ENCODE measurements at places on chromosomes 2 and 18. TPM values are rescaled to one million over a fixed set of nuclear protein-coding genes. Genes with fewer than 3 reads are reported as not detected.

The CAPN13 gene
- total RNA-seq, result not detected

The FBLN7 gene
- 21.7 TPM for total RNA-seq

The NOSTRIN gene
- total RNA-seq, result not detected

The ST3GAL5 gene
- 26.6 TPM for total RNA-seq

The LOXHD1 gene
- total RNA-seq, result 1.5 TPM

DNA sequence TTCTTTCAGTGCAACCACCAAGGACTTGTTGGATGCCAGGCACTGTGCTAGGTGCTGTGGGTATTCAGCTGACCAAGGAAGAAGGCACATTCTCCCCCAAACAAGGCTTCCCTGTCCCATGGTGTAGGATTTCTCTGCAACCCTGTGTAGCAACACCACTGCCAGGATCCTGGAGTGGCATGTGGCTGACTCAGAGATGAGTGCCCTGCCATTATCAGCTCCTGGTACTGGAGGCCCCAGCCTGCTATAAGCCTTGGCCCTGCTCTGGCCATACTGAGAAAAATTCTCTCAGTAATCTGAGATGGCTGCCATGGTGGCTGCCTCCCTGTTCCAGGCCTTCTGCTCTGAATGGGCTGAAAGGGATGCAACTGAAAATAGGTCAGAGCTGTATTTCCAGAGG is 4.3 kb downstream of the SMYD5 start:
- H3K4me3 ChIP-seq, result no peak overlapping the region
- DNase-seq, result no peak
- no peaks in the 10 kb centered on the region for H3K36me3 ChIP-seq
- H3K27me3 ChIP-seq, result no peaks in the 10 kb centered on the region
- H3K27ac ChIP-seq, result no peak overlapping the region

DNA sequence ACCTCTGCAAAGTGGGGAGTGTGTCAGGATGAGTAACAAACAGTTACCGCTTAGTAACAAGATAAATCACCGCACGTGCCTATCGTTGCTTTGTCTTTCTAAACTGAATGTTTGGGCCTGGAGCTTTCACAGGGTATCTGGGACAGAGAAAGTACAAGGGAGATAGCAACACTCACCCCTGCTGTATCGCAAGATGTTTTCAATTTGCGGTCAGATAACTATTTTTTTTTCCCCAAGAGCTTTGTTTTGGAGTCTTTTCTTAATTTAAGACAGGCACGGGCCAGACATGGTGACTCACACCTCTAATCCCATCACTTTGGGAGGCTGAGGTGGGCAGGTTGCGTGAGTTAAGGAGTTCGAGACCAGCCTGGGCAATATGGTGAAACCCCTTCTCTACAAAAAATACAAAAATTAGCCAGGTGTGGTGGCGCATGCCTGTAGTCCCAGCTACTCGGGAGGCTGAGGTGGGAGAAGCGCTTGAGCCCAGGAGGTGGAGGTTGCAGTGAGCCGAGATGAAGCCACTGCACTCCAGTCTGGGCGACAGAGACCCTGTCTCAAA is 146.6 kb downstream of the GBX2 start:
- no peak for DNase-seq
- no peak overlapping the region for H3K27ac ChIP-seq
- H3K27me3 ChIP-seq, result peaks cover 10% of the 10 kb centered on the region
- H3K4me1 ChIP-seq, result no peaks in the 10 kb centered on the region
- H3K36me3 ChIP-seq, result no peaks in the 10 kb centered on the region
- H3K4me3 ChIP-seq, result no peak overlapping the region

- H3K4me1 ChIP-seq, result peaks cover 46% of the 10 kb centered on the region
- H3K27ac ChIP-seq, result peak overlapping the region; percentile 67
- peak overlapping the region; percentile 26 for H3K4me3 ChIP-seq
- no peaks in the 10 kb centered on the region for H3K27me3 ChIP-seq
- H3K36me3 ChIP-seq, result peaks cover 15% of the 10 kb centered on the region
- no peak for DNase-seq
Measured at GRCh38 chr2:191128172-191128910, 22.5 kb downstream of the STAT4 start.

DNA sequence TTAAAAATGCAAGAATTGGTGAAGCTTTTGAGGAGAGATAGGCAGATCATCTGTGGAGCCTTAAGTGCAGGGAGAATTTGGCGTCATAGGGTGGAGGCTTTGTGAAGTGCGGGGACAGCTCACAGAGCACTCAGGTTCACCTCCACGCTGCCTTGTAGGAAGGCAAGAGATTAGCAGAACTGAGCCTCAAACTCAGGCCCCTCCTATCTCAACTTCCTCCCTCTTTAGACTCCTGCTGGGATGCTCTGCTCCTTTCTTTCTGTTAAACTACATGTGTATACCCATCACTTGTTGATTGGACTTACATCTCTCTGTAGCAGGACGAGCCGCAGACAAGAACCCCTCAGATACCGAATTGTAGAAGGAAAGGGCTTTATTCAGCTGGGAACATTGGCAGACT is 422.2 kb downstream of the SETBP1 start:
- no peak overlapping the region for H3K27ac ChIP-seq
- H3K36me3 ChIP-seq, result no peaks in the 10 kb centered on the region

GRCh38 chr2:11865805-11866204 is 119.4 kb downstream of the LPIN1 start:
- H3K4me3 ChIP-seq, result no peak overlapping the region
- peaks cover 36% of the 10 kb centered on the region for H3K4me1 ChIP-seq
- peak overlapping the region; percentile 43 for H3K27ac ChIP-seq
- DNase-seq, result no peak
- no peaks in the 10 kb centered on the region for H3K36me3 ChIP-seq

DNA sequence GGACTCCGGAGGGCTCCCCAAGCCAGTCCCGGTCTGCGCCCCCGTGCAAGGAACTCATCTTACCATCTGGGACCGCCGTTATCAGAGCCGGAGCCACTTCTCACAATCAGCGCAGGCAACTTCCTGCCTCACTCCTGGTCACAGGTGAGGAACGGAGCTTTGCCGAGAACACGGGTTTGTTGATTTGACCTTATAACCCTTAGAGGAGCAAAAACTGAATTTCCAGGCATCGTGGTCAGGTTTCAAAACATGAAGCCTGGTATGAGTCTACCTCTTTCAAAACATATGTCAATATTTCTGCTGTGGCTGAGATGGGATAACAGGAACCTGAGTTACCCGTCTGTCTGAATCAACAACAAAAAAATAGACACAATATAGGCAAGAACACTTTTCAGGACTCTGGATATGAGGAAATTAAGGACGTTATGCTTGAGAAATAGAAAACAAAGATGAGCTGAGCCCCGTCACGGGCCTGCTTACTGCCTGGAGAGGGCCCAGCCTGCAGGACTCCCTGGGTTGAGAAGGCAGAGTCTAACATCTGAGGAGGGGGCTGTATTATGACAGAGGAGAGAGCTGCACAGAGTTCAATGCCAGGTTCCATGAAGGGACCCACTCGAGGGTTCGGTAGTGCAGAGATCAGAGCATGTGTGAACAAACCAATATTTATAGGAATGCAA is 148.7 kb downstream of the NDUFA10 start:
- H3K27ac ChIP-seq, result no peak overlapping the region
- H3K4me1 ChIP-seq, result peaks cover 15% of the 10 kb centered on the region
- H3K4me3 ChIP-seq, result no peak overlapping the region
- H3K27me3 ChIP-seq, result peaks cover 31% of the 10 kb centered on the region

GRCh38 chr2:145254291-145254690 is 734.4 kb upstream of the ZEB2 start:
- no peaks in the 10 kb centered on the region for H3K4me1 ChIP-seq
- H3K27me3 ChIP-seq, result peaks cover 4% of the 10 kb centered on the region
- no peak overlapping the region for H3K27ac ChIP-seq
- H3K4me3 ChIP-seq, result no peak overlapping the region

GRCh38 chr18:9359796-9360195 is 25.2 kb downstream of the TWSG1 start:
- no peak for DNase-seq
- no peaks in the 10 kb centered on the region for H3K4me1 ChIP-seq
- H3K27me3 ChIP-seq, result no peaks in the 10 kb centered on the region
- no peak overlapping the region for H3K27ac ChIP-seq

- no peak overlapping the region for H3K27ac ChIP-seq
- no peak overlapping the region for H3K4me3 ChIP-seq
- no peaks in the 10 kb centered on the region for H3K36me3 ChIP-seq
- no peak for DNase-seq
- no peaks in the 10 kb centered on the region for H3K4me1 ChIP-seq
- H3K27me3 ChIP-seq, result no peaks in the 10 kb centered on the region
Measured at GRCh38 chr2:145199827-145200706, 680.1 kb upstream of the ZEB2 start.

GRCh38 chr2:60152226-60152833 is 401.1 kb downstream of the BCL11A start:
- no peak overlapping the region for H3K4me3 ChIP-seq
- no peak overlapping the region for H3K27ac ChIP-seq
- peaks cover 2% of the 10 kb centered on the region for H3K4me1 ChIP-seq
- H3K36me3 ChIP-seq, result no peaks in the 10 kb centered on the region
- H3K27me3 ChIP-seq, result peaks cover 4% of the 10 kb centered on the region
- no peak for DNase-seq

GRCh38 chr2:15956751-15957736 is 16.7 kb downstream of the MYCN start:
- no peak overlapping the region for H3K4me3 ChIP-seq
- no peaks in the 10 kb centered on the region for H3K4me1 ChIP-seq
- no peak for DNase-seq
- peaks cover 5% of the 10 kb centered on the region for H3K27me3 ChIP-seq
- H3K27ac ChIP-seq, result no peak overlapping the region
- H3K36me3 ChIP-seq, result no peaks in the 10 kb centered on the region

Data from T-helper 17 cell (primary cell).